Forelimb muscle (tissue), 1 donor: ENCODE measurements at places on chromosomes 4 and X. TPM values are rescaled to one million over a fixed set of nuclear protein-coding genes. Genes with fewer than 3 reads are reported as not detected.

The FGFRL1 gene
- polyA plus RNA-seq: 295 TPM

The DCHS2 gene
- 7.4 TPM for polyA plus RNA-seq

- DNase-seq: no peak
Observed at GRCh38 chrX:40971736-40972135, 113.5 kb upstream of the USP9X start.

DNA sequence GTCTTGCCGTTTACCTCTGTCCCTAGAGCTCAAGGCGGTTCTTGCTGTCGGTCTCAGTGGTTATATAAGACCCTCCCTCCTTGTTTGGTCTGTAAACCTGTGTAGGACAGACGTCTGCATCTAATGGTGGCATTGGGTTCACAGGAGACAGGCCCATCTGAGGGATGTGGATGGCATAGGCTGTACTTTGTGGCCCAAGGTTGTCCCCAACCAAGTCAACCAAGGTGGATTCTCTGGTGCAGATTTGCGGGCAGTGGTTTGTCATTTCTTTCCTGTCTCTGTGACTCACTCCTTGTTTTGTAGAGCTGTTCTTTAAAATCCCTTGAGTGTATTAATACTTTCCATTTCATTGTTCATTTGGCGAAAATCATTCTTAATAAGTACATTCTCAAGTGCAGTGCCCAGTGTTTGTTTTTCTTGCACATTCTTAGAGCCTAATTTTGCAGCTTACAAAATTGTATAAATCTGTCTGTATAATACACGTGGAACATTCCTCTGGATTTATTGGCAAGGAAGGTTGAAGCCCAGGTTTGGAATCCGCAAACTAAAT is 68.0 kb upstream of the TLR2 start:
- DNase-seq: no peak

- DNase-seq: peak; percentile 8
Observed at GRCh38 chr4:83569987-83570386, 34.1 kb downstream of the GPAT3 start.

GRCh38 chr4:142083264-142083663 is 446.9 kb downstream of the IL15 start:
- DNase-seq: no peak

GRCh38 chr4:78669453-78669852 is 106.7 kb upstream of the BMP2K start:
- DNase-seq: no peak

DNA sequence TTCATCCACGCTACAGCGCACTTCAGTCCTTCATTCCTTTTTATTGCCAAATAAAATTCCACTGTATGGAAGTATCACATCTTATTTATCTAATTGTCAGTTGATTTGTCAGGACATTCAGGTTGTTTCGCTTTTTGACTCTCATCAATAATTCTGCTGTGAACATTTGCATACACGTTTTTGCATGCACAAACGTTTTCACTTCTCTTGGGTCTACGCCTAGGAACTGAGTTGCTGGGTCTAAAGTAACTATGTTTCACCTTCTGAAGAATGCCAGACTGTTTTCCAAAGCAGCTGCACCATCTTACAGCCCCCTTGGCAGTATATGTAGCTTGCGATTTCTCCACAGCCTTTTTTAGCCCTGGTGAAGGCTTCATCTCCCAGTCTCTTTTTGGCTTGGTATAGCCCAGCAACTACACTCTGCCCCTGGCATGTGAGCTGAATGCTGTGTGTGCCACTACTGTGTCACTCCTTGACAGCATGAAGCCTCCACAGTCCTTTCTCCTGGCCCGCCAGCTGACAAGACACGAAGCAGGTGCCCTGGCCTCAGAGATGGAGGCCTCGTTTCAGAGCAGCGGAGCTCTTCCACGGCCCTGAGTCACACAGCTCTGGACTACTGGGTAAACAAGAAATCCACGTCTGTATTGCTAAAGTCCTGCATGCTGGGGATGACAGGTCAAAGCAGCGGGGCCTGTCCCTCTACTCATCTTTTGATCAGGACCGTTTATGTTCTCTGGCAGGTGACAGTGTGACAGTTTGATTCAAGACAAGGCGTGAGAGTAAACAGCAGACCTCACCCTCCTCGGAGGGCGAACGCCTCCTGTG is 75.5 kb downstream of the NSUN7 start:
- no peak for DNase-seq

GRCh38 chrX:40188573-40189417 is 91.0 kb upstream of the BCOR start:
- no peak for DNase-seq

The CSAG2 gene
- polyA plus RNA-seq: not detected

GRCh38 chrX:139538907-139539790 is 8.6 kb downstream of the F9 start:
- DNase-seq: no peak

DNA sequence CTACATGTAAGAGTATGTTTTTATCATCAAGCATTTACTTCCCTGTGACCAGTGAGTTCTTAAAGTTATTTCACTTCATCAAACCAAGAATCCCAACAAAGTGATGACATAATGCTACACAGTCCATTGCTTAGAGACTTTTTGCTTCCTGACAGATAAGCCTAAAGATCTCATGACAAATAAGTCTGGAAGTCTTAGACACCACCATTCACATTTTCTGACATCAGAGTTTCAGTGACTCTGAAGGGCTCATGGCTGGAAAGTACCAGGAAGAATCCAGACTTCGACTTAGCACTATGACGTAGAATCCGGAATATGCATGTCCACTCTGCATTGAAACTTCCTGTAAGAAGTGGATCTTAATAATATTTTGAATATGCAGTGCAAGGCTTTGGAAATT is 53.7 kb downstream of the CLDN22 start:
- no peak for DNase-seq

The GSX2 gene
- not detected for polyA plus RNA-seq

The RAB41 gene
- 0.68 TPM for polyA plus RNA-seq

- no peak for DNase-seq
Observed at GRCh38 chrX:107750263-107750662, 25.3 kb downstream of the TSC22D3 start.

- DNase-seq: no peak
Observed at GRCh38 chr4:62285026-62285425, 1084.9 kb downstream of the ADGRL3 start.

The PABPC5 gene
- 5.4 TPM for polyA plus RNA-seq

GRCh38 chrX:107730991-107731766 is 44.4 kb downstream of the TSC22D3 start:
- no peak for DNase-seq

DNA sequence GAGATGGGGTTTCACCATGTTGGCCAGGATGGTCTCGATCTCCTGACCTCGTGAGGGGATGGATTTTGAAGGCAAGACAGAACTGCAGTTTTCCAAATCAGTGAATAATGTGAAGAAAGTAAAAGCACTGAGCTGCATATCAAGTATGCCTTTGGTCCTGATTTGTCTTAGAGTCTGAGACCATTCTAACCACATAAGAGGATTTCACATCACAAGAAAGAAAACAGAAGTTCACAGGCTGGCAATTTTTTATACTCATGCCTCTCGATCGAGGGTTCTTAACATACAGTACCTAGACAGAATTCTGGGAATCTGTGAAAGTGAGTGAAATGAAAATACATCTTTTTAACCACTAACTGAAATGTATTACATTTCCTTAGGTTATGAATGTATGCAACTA is 23.3 kb downstream of the CHIC2 start:
- no peak for DNase-seq

GRCh38 chr4:22874334-22874912 is 181.7 kb downstream of the GBA3 start:
- no peak for DNase-seq

DNA sequence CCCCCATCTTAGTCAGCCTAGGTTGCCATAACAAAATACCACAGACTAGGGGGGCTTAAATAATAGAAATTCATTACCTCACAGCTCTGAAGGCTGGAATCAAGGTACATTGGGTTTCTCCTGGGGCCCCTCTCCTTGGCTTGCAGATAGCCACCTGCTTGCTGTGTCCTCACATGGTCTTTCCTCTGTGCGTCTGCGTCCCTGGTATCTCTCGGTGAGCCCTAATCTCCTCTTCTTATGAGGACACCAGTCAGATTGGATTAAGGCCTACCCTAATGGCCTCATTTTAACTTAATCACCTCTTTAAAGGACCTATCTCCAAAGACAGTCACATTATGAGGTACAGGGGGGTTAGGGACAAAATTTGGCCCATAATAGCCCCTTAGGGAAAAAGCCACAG is 98.0 kb downstream of the SH3KBP1 start:
- no peak for DNase-seq

GRCh38 chr4:39770969-39771724 is 73.2 kb downstream of the UBE2K start:
- no peak for DNase-seq

DNA sequence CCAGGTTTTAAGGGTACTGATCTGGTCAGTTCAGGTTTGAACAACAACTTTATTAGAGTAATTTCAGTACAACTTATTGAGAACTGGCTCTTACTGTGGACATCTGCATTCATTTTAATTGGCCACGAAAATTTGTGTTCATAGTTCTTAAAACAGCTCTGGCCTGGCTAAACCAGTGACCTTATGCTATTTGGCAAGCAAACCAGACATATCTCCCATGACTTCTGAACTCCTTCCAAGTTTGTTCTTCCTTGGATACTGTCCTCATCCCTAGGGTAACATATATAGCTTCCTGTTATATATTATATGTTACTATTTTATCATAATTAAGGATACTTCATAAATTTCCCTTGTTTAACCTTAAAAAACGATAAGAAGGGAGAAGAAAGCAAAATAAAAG is 841.9 kb downstream of the TRAM1L1 start:
- no peak for DNase-seq

GRCh38 chr4:7237873-7238272 is 45.5 kb downstream of the SORCS2 start:
- no peak for DNase-seq

The NLRP2B gene
- not detected for polyA plus RNA-seq

DNA sequence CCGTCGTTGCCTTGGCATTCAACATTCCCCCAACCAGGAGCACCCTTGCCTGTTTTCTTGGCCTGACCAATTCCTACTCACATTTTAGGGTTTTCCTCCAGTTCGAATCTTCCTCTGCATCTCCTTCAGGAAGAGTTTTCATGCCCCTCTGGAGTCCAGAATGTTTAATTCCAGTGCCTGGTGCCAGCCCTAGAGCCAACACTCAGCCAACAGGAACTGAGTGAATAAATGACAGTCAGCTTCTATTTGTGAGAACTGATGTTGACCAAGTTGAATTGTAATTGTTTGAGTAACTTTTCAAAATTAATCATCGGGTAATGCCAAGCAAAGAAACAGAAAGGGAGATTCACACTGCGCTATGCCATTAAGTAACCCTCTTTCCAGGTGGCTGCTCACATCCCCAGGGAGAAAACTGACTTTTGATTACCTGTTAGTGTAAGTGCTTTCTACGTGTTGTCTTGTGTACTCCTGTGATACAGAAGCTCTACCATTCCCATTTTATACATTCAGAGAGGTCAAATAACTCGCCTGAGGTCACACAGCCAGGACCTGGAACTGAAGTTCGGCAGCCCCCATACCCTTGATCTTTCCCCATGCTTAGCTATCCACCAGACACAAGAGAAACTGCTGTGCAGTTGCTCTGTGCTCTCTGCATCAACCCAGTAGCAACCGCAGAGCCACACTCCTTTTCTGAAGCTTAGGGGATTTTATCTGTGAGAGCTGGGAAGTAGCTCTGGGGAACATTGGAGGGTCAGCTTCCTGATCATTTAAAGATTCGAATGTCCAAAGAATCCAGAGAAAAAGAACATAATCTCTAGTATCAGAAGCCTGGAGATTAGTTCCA is 19.0 kb upstream of the SLC2A9 start:
- no peak for DNase-seq

DNA sequence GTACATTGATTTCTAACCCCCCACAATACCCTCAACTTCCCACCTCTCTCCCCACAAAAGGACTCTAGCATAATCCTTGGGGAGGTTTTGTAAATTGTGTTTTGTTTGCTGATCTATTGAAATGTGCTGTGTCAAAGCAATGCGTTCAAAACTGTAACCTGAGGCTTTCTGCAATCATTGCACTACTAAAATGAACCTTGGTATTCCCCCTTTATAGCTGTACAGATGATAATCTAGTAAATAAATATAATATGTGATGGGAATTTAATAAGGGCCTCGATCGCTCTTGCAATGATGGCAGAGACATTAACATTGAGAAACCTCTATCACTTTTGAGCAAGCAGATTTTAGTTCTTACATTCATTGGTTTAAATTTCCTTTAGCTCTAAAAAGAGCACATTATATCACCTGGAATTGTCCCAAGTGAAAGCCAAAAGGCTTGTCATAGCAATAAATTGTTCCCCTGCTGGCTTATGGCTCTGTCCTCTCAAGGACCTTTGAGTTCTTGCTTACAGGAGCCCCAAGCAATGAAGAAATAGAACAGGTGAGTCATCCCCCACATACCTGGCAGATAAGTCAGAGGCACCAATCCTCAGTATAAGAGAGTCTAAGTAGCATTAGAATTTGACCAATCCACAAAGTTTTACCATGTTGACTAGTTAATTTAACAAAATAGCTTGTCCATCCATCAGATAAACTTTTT is 18.4 kb upstream of the ACE2 start:
- DNase-seq: no peak

The JAKMIP1 gene
- polyA plus RNA-seq: not detected

The LAS1L gene
- polyA plus RNA-seq: 22.1 TPM

- DNase-seq: no peak
Observed at GRCh38 chr4:10640561-10641201, 43.9 kb downstream of the CLNK start.

The TAF7L gene
- 0.25 TPM for polyA plus RNA-seq

The KCNIP4 gene
- 0.97 TPM for polyA plus RNA-seq

The FAM53A gene
- polyA plus RNA-seq: 2.0 TPM

DNA sequence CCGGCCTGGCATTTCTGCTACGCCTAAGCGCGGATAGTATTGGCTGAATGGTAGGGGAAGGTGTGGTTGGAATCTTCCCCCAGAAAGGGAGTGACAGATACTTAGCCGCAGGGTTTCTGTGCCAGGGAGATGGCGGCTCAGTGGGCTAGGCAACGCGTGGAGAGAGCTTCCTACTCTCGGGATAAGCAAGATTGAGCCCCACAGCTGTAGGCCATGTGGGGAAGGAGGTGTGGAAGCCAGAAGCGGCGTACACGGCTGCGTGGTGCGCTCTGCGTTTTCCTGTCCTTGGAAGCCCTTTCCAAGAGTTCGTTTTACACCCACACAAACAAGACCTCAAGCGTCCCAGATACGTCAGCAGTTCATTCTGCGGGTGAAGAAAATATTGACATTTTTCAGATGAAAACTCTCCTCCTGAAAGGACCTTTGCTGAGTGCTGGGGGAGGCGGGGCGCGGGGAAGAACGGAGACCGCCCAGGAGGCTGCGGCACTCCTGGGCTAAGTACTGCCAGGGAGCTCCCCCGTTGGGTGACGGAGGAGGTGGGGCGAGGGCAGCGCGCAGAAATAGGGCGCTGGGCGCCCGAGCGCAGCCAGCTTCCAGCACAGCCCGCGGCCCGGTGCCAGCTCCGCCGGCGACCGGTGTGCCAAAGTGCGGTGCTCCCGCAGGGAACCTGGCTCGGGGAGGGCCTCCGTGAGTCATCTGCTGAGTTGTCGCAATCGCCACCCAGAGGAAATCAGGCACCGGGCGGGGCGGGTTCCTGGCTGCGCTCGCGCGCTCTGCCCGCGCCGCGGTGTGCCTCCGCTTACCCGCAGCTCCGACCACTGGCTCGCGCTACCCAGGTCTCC is at the start of gene GPAT3:
Gene GPAT3, plus strand, starts transcription at position 589 of the 842 bp plus-strand sequence. CDS start 515 bp downstream, outside the sequence.
- DNase-seq: no peak

GRCh38 chr4:87982036-87982435 is 6.5 kb downstream of the SPP1 start:
- no peak for DNase-seq

GRCh38 chrX:130084631-130085237 is 25.6 kb downstream of the ELF4 start:
- DNase-seq: no peak

The MAGEB17 gene
- polyA plus RNA-seq: not detected

- no peak for DNase-seq
Observed at GRCh38 chr4:165803005-165803404, 70.0 kb upstream of the TLL1 start.

The PALLD gene
- polyA plus RNA-seq: 167 TPM
